NCI-H510A treated with DMSO at 0.1 percent for 48 hours (cell line): ENCODE measurements at places on chromosomes 1 and 21.

GRCh38 chr21:40792691-40793456, 54.1 kb downstream of the DSCAM start:
- no peak for DNase-seq

DNA sequence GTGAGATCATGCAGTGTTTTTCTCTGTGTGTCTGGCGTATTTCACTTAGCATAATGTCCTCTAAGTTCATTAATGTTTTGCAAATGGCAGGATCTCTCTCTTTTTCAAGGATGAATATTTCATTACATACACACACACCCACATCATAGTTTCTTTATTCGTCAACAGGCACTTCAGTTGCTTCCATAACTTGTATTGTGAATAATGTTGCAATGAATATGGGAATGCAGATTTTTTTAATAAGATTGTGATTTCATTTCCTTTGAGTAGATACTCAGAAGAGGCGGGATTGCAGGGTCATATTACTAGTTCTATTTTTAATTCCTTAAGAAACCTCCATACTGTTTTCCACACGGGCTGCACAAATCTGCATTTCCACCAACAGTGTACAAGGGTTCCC, 134.0 kb downstream of the CLEC20A start:
- DNase-seq = no peak

- no peak for DNase-seq
Measured at GRCh38 chr1:182206626-182207239, 145.2 kb upstream of the ZNF648 start.

GRCh38 chr1:36652586-36652985, 169.9 kb upstream of the CSF3R start:
- peak; percentile 35 for DNase-seq

DNA sequence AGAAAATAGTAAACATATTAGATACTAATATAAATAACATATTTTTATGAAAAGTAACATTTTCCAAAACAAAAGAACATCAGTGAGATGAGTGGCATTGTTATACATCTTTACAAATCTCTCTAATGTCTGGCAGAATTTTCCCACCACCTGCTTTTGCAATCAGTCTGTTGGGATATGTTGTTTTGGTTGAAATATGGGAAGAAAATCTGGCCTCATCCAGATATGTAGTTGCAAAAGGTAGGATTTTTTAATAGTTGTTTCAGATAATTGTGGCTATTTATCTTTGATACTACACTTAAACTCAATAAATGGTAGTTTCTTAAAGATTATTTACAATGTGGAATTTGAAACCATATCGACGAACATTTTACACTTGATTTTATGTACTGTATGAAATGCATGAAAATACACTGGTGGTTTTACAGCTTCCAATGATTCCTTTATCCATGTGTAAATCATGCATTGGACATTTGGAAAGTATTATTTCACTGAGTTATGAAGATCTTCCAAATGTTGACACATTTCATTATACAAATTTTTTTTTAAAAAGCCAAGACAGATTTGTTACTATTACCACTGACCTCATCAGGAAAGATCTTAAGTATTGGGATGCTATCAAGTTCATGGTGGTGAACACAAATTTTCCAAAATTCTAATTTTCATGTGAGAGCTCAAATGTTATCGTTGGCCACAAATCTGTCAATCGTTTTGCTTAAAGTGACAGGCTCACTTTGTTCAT, 74.1 kb upstream of the CD34 start:
- no peak for DNase-seq

GRCh38 chr1:206809504-206810084, 37.3 kb upstream of the IL10 start:
- peak; percentile 19 for DNase-seq

GRCh38 chr1:207156826-207157225, 52.8 kb downstream of the C4BPA start:
- no peak for DNase-seq

DNA sequence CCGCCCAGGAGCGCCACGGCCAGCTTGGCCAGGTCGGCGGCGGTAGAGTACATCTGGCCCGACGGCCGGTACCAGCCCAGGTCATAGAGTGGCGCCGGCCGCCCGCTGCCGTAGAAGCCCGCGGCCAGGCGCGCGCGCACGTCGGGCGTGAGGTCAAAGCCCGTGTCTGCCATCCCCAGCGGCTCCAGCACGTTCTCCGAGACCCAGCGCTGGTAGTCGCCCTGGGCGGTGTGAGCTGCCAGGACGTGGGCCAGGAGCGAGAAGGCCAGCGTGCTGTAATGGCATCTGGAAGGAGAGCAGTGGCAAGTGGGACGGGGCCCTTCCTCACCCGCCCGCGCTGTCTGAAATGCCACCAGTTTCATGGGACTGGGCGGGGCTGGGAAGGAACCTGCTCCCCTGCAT, 18.9 kb downstream of the LACTBL1 start:
- DNase-seq = no peak

DNA sequence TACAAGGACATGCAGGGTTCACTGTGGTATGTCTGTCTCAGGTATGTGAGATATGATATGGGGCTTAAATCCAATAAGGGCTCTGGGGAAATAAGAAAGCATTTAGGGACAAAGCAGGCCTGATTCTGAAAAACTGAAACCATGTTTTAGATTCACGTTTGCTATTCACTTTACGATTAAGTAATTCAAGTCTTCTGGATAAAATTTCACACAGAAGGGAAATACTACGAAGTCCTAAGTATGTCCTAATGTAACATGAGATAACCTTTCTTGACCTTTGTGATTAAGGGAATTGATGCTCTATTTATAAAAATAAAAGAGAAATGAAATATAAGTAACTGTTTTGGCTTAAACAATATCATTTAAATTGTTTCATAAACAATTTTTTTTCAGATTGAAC, 55.4 kb downstream of the HNRNPR start:
- no peak for DNase-seq
